ENCODE measurements at places on chromosomes 12 and 14. TPM values are rescaled to one million over a fixed set of nuclear protein-coding genes. Genes with fewer than 3 reads are reported as not detected.

Gene CLEC4D
- not detected for total RNA-seq

Gene HSPB8
- total RNA-seq, result 0.98 TPM

Gene DBX2
- total RNA-seq, result not detected

Gene NDRG2
- 7.2 TPM for total RNA-seq

Gene PFKM
- total RNA-seq, result 34.7 TPM

Gene IQSEC3
- under 0.01 TPM for total RNA-seq

Gene ZC2HC1C
- total RNA-seq, result 0.33 TPM

Gene C12orf75
- 17.8 TPM for total RNA-seq

Gene KERA
- not detected for total RNA-seq

Gene NEUROD4
- total RNA-seq, result not detected

Gene SLC25A47
- not detected for total RNA-seq

Gene PGF
- 8.6 TPM for total RNA-seq

Gene TDP1
- total RNA-seq, result 10.5 TPM

Gene KRT77
- not detected for total RNA-seq

Gene DHRS1
- 16.0 TPM for total RNA-seq

Gene ZBTB42
- total RNA-seq, result 3.4 TPM

Gene COX14
- 63.2 TPM for total RNA-seq

Gene KRT74
- not detected for total RNA-seq
